WERI-Rb-1 (cell line): ENCODE measurements at places on chromosomes 11 and 22.

DNA sequence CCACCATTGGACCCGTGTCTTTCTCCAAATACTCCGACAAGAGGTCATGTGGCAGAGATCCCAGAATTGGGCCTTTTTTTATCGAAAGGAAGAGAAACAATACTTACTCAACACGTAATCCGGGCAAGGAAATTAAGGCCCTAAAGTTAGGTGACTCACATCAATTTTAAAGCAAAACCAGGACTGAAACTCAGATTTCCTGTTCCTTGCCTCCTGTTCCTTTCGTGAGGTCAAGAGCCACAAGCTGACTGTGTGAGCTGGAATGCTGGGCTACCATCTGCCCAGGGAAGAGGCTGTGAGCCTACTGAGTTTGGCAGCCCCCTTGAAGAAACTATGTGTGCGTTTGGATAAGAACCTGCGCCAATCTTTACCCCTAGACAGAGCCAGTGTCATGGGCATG, 27.1 kb upstream of the MRGPRX2 start:
- DNase-seq = no peak

GRCh38 chr11:103051981-103052380, 40.0 kb downstream of the DCUN1D5 start:
- DNase-seq = no peak

- peak; percentile 83 for DNase-seq
Measured at GRCh38 chr11:61747192-61747966, 5.1 kb upstream of the MYRF start.

- DNase-seq = no peak
Measured at GRCh38 chr11:71999362-71999761, 653 bp downstream of the IL18BP start.

- DNase-seq = no peak
Measured at GRCh38 chr11:724778-725386, 18.9 kb downstream of the EPS8L2 start.

- no peak for DNase-seq
Measured at GRCh38 chr11:74755395-74755995, 6.8 kb downstream of the RNF169 start.

DNA sequence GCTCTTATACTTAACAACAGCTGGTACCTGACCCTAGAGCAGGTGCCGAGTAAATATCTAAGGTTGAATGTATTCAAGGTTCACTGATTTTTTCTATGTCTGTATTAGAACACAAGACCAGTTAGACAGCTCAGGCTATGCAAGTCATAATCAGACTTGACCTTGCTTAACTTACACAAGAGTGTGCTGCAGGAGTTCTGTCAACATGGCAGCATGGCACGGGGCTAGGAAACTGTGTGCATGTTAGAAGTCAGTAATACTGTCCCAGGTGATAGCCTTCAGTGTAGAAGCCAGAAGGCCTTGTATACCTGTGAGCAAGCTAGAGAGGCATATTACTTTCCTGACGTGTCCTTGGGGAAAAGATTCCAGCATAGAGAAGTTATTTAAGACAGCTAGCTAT, 253.1 kb downstream of the FAT3 start:
- no peak for DNase-seq

DNA sequence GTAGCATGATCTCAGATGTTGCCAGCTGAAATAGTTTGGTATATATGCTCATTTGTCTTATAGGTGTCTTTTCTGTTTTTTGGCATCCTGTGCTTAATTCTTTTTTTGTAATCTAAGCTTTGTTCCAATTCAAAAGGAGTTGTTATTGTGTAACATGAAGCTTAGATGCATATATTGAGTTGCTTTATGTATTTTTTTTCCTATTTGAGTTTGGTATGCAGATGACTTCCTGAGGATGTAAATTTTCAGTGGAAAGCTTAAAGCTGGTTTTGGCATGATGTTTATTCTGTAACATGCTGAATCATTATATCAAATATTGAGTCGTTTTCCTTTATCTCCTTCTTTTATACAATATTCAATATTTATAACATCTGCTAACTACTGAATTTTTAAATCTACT, 69.4 kb downstream of the DDX10 start:
- no peak for DNase-seq

DNA sequence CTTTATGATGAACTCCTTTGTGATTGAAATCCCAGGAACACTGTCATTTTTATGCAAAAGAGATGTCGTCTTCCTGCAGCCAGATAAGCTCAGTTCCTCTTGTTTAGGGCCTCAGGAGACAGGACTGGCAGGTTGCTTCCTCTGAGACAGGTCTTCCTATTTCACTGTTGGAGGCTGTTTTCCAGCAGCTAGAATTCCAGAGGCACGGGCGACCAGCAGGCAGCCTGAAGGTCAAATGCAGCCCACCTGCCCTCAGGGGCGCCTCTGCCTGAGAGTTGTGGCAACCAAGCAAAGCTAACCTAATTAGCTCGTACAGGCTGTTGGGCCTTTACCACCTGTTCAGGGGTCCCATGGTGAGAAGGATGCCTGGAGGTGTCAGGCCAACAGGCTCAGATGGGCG, 22.3 kb downstream of the SLC6A5 start:
- DNase-seq = no peak

- DNase-seq = no peak
Measured at GRCh38 chr11:47378010-47378835, at the start of gene SPI1. SPI1 (minus strand) TSS chr11:47378547; CDS start chr11:47378353, 194 bp downstream.

DNA sequence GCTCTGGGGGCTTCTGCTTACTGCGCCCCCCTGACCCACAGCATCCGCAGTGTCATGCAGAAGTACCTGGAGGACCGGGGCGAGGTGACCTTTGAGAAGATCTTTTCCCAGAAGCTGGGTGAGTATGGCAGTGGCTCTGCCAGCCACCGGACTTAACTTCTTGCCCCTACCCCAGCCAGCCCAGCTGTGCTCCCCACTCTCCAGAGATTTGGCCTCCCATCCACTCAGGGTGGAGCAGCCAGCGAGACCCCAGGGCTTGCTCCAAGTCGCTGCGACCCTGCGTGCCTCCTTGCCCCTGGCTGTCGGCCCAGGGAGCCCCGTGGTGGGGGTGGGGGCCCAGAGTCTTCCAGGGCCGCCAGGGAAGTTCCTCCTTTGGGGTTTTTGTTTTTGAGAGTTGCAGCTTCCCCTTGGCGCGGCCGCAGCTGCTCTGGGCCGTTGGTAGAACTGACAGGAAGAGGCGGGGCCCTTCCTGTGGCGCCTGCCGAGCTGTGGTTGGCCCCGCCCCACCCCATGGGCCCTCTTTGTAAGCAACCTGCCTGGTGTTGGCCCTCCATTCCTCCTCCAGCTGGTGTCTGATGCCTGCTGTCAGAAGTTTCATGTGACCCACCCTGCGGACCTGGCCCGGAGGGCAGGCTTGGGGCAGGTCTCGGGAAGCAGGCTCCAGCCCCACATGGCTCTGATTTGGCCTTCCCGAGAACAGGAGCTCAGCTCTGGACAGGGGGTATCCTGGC, 11.1 kb downstream of the GRK2 start:
- DNase-seq = peak; percentile 72

GRCh38 chr11:28701760-28702449, 593.7 kb downstream of the METTL15 start:
- no peak for DNase-seq
